ENCODE measurements at places on chromosomes 1 and 21. TPM values are rescaled to one million over a fixed set of nuclear protein-coding genes. Genes with fewer than 3 reads are reported as not detected.

The CCDC181 gene
- not detected for total RNA-seq

The SPATA1 gene
- total RNA-seq = 0.82 TPM

The NCF2 gene
- total RNA-seq = under 0.01 TPM

The TIE1 gene
- 1,208 TPM for total RNA-seq

The GCSAML gene
- total RNA-seq = under 0.01 TPM

The OXCT2 gene
- total RNA-seq = 4.5 TPM

The C1orf115 gene
- total RNA-seq = 93.7 TPM

The VCAM1 gene
- total RNA-seq = 84.6 TPM

The LRRC3 gene
- 0.97 TPM for total RNA-seq

The TTC22 gene
- total RNA-seq = not detected

The ARMH1 gene
- total RNA-seq = 0.25 TPM

The CNTN2 gene
- total RNA-seq = not detected

The FOXD2 gene
- 0.06 TPM for total RNA-seq

The WNT4 gene
- total RNA-seq = 0.32 TPM

The CFHR2 gene
- total RNA-seq = not detected

The NPPB gene
- total RNA-seq = not detected

The UTS2 gene
- not detected for total RNA-seq

The AMY2B gene
- 0.65 TPM for total RNA-seq

The OR2C3 gene
- not detected for total RNA-seq

The ADORA3 gene
- total RNA-seq = 0.16 TPM

The SERTAD4 gene
- total RNA-seq = 1.8 TPM

The POTED gene
- total RNA-seq = not detected

The LYSMD1 gene
- total RNA-seq = 2.8 TPM

The MCOLN2 gene
- total RNA-seq = not detected

The C1orf185 gene
- total RNA-seq = not detected

The LCE2B gene
- not detected for total RNA-seq

The TPTE gene
- not detected for total RNA-seq

The PTGFR gene
- total RNA-seq = 0.38 TPM

The NUAK2 gene
- 2.9 TPM for total RNA-seq

The DCDC2B gene
- not detected for total RNA-seq

The SH3BGR gene
- 0.44 TPM for total RNA-seq

The CAMSAP2 gene
- total RNA-seq = 54.7 TPM

The CFAP45 gene
- 0.13 TPM for total RNA-seq

The AMY2A gene
- total RNA-seq = not detected

The GJB5 gene
- not detected for total RNA-seq

The VPS26C gene
- 83.1 TPM for total RNA-seq

The TFF2 gene
- not detected for total RNA-seq

The ACTL8 gene
- total RNA-seq = not detected

Measured in bladder microvascular endothelial cell (primary cell).